ENCODE measurements at places on chromosomes 3 and 15. TPM values are rescaled to one million over a fixed set of nuclear protein-coding genes. Genes with fewer than 3 reads are reported as not detected.
A peak's percentile ranks its signal among the peaks of the same experiment; 100 is the strongest.

DNA sequence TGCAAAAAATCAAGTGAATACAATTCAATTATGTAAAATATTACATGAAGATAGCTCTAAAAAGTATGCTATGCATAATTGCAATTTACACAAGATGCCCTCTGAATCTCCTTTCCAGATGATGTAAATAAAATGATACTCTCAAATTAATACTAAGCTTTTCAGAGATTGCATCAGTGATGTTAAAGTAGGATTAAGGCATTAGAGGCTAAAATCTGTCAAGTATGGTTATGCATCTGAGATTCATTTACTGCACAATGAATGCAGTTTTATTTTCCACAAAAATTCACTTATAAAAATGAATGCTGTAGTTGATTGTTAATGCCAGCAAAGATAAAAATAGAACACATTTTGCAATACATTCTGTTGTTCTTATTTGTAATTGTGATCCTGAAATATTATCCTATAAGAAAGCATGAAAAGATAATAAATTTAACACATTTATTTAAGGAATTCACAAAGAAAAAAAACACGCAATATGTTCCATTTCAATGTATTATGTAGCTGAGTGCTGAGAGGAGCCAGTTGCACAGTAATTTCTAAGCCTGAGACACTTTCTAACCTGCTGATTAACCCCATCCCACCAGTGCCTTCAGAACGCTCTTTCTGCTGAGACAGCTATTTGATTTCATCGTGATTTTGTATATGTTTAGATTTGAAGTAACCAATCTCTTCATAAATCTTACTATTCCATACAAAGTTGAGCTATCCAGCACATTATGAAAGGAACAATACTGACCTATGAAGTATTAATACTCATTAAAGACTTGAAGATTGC, 224.4 kb downstream of the CADM2 start:
- no peak for DNase-seq

GRCh38 chr15:63057468-63058345, 15.2 kb downstream of the TPM1 start:
- no peak for DNase-seq

- peak; percentile 59 for DNase-seq
These were observed 1.1 kb upstream of the PIK3CA start for GRCh38 chr3:179146911-179147513.

DNA sequence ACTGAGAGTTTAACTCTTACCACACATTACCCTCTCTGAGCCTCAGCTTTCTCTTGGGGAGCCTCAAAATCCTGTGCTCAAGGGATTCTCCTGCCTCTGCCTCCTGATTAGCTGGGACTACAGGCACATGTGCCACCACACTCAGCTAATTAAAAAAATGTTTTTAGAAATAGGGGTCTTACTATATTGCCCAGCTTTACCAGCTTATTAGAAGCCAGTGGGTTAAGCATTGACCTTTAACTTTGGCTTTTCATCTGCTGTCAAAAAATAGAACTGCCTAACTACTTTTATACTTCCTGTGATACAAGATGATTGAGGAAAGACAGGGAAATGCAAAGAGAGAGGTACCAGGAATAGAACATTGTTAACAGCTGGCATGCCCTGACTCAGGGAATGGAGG, 27.3 kb downstream of the MYO1E start:
- DNase-seq = no peak

GRCh38 chr3:17938313-17938712, 195.9 kb upstream of the TBC1D5 start:
- DNase-seq = peak; percentile 72

Gene ZCWPW2
- total RNA-seq = 0.60 TPM

- DNase-seq = no peak
These were observed 21.7 kb downstream of the NMNAT3 start for GRCh38 chr3:139655909-139656595.
